H54 (cell line): ENCODE measurements at places on chromosomes 2 and 18.
A peak's percentile ranks its signal among the peaks of the same experiment; 100 is the strongest.

- peak; percentile 56 for DNase-seq
These were observed 36.5 kb downstream of the MRPL44 start for GRCh38 chr2:223993634-223994232.

DNA sequence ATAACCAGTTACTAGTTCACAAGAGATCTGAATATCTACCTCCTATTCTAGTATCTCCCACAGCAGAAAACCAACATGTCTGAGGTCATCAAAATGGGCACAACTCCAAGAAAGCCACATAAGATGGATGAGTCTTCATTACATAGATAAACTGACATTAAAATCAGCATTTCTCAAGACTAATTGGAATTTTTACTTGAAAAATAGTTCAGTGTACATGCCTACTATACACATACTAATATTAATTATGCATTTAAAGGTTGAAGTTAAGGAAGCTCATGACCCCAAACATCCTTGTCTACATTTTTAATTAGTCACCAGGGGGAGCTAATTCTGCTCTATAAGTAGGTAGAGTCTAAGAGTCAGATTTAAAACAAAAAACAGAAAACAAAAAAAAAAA, 41.9 kb downstream of the ZNF521 start:
- no peak for DNase-seq

DNA sequence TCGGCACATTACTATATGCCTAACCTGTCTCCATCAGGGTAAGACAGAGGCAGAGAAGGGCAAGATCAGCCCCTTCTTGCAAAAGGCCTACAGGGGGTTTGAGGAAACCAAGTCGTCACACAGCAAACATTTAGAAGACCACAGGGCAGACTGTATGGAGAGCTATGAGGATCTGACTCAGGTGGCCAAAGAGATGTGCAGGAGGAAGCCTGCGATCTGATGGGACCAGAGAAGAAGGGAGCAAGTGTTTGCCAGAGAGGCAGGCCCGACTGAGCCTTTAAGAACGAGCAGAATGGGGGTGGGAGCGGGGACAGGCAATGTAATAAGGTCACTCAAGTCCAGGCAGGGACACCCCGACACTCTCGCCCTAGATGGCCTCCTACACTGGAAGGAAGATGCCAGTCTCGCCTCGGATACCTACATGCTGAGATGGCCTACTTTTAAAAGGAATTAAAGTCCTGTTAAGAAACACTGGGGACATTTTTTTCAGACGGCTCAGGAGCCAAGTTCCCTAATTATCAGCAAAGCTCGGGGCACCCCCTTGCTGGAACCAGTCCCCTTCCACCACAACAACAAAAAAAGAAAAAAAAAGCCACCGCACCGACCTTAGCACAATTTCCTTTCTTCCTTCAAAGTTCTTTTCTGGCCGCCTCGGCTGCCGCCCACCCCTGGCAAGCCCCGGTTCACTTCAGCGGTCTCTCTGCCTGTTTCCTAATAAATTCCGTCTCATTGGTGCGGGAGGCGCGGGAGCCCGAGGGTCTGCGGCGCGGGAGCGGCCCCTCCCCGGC, 1.5 kb downstream of the SFXN5 start:
- no peak for DNase-seq

- no peak for DNase-seq
These were observed 132.2 kb downstream of the ANTXR1 start for GRCh38 chr2:69145204-69145603.

- no peak for DNase-seq
These were observed 1.4 kb downstream of the PPM1G start for GRCh38 chr2:27407798-27408491.

DNA sequence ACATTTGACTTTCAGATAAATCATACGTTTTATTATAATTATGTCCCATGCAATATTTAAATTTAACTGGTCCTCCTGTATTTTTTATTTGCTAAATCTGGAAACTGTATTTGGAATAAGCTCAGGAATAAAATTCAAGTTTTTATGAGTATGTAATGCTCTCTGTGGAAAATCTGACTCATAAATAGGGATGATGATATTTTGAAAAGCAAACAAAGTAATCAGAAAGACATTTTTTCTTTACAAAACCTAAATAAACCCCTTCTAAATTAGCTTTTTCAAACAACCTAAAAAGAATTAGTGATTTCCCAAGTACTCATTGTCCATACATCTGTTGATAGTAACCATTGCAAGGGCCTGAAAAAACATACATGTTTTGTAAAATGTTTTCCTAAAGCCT, 41.1 kb downstream of the ASB1 start:
- DNase-seq = no peak

DNA sequence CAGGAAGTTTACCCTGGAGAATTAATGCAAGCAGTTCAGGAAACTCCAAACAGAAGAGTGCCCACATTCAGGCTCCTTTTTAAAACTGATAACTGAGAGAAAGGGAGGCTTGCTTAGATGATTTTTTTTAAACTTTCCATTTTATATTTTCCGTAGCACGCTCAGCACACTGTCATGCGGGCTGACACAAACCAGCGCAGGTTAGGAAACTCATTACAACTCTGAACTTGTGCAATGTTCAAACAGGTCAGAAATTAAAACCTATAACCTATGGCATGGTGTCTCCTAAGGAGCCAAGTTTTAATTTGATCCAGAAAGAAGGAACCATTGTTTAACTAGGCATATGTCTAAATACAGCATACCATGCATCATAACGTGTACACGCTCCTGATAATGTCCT, 117.7 kb upstream of the SMIM21 start:
- no peak for DNase-seq

DNA sequence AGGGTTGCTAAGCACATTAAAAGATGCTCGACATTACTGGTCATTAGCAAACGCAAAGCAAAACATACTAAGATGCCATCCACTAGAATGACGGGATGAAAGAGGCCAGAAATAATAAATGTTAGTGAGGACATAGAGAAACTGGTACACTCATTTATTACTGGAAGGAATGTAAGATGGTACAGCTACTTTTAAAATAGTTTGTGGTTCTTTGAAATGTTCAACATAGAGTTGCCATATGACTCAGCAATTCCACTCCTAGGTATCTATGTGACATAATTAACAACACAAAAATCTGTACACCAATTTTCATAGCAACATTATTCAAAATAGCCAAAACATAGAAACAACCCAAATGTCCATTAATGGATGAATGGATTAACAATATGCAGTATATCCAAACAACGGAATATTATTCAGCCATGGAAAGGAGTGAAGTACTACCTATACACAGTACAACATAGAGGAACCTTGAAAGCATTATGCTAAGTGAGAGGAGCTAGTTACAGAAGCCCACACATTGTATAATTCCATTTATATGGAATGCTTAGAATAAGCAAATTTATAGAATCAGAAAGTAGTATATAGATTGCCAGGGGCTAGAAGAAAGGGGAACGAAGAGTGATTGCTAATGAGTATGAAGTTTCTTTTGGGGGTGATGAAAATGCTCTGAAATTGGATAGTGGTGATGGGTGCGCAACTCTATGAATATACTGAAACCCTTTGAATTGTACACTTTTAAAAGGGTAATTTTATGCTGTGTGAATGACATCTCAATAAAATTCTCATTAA, 61.9 kb upstream of the IL1R1 start:
- no peak for DNase-seq

DNA sequence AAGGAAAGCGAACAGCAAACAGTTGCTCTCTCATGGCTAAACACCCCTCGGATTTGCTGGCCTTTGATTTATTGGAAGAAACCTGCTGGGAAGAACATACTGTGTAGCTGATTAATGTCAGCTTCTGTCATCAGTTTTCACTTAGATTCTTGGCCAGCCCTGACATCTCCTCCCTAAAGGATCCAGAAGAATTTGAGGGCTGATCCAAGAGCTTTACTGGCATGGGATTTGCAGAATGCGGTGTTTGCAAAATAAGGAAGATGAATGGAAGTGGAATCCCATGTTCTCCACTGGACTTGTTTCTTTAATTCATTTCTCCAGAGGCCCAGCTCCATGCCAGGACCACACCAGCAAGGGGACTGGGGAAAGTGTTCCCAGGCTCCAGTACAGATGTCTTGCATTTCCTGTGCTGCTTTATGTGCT, 80.5 kb downstream of the RDH14 start:
- no peak for DNase-seq

DNA sequence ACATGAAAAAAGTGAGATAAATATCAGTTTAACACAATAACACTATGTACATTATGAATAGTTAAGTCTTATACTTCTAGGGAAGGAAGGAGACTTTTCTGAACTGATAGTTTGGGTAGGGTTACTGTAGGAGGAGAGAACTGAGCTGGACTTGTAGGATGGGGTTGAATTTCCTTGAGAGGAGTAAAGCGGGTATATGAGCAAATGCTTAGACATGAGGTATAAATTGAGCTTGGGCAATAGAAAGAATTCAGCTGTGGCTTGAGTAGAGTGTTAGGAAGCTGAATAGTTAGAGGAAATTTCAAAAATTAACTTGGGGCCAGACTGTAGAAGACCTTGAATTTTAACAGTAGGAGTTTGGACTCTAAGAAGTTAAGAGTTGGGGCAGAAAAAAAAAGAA, 45.1 kb downstream of the LCLAT1 start:
- DNase-seq = no peak

DNA sequence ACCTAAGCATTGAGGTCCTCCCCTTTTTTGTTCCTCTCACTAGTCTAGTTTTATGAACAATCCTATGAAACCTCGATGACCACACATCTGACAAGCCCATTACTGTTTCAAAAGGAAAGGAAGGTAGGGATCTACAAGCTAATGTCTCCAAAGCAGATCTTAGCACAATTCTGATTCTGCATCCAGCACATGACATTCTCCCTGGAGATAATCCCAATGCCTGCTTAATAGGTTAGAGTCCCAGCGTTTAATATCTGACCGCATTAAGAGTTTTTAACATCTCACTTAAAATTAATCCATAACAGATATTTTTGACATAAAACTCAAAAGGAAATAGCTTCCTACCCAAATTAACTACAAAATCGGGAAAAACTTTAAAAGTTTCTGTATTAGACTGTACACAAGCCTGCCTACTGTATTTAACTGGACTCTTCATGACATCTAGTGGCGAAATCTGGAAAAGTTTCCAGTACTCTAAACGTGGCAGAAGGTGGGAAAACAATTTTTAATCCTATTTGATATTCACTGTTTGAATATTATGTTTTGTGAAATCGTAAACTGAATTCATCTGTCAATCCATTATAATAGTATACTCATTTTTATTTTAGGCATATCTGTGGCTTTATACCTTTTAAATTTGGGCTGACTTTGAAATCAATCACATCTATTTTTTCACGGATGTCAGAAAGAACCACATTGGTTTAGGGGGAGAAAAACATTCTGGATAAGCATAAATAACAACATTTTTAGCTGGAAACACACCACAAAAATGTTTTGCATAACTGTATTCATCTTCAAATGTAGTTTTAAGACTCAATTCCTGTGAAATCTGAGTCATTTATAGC, 62.4 kb downstream of the TXNL1 start:
- DNase-seq = peak; percentile 29

GRCh38 chr18:61025596-61025995, 307.6 kb upstream of the CDH20 start:
- no peak for DNase-seq

DNA sequence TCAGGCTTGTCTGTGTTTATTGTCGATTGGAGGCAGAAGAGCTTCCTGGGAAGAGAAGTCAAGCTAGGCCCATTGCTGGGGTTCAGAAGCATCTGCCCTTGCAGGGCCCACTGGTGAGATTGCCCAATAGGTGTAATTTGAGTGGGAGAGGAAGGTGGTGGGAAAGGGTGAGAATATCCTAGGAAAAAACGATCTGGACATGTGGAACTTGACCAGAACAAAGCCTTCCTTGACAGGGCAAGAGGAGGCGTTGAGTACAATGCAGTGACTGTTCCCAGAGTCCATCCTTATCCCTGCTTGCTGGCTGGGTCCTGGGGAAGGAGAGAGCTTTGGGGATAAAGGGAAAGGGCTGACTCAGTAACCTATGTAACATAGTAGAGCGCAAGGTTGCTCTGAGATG, 27.1 kb downstream of the NABP1 start:
- no peak for DNase-seq

- no peak for DNase-seq
These were observed 22.0 kb upstream of the PELI1 start for GRCh38 chr2:64166212-64166611.

- DNase-seq = no peak
These were observed 87.2 kb downstream of the NRP2 start for GRCh38 chr2:205769495-205769850.

DNA sequence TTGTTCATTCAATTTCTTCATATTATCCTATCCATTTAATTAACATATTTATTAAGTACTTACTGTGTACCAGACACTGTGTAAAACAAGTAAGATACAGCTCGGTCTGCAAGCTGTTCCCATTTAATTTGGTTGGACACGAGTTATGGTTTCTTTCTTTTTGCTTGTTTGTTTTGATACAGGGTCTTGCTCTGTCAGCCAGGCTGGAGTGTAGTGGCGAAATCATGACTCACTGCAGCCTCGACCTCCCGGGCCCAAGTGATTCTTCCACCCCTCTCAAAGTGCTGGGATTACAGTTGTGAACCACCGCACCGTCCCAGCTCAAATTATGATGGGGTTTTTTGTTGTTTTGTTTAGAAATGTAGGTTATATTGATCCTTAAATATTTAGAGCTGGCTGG, 9.0 kb downstream of the CYBRD1 start:
- DNase-seq = no peak

DNA sequence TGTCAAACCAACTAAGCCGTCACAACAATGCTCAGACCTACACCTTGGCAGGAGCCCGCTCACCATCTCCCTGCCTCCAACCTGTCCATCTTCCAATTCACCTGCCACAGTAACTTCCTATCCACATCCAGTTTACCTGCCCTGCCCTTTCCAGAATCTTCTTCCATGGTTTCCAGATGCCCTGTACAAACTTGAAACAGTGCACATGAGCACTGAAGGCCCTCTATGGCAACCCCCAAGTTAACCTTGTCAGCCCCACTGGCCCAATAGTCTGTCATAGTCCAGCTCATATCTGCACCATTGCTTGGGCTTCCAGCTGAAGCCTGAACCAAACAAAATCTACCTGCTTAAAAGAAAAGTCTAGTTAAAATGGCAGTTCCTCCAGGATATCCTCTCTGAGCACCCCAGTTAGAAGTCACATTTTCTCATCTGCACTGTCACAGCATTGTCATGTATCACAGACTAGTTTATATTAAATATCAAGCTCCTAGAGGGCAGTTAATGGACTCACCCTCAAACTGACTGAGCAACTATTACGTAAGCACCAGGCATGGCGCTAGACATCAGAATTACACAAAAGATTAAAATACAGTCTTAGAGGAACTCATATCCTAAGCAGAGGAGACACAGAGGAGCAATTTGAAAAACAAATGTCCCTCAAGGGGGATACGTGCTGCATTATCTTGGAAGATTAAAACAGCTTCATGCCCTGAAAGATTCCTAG, 11.6 kb downstream of the NFE2L2 start:
- DNase-seq = no peak

DNA sequence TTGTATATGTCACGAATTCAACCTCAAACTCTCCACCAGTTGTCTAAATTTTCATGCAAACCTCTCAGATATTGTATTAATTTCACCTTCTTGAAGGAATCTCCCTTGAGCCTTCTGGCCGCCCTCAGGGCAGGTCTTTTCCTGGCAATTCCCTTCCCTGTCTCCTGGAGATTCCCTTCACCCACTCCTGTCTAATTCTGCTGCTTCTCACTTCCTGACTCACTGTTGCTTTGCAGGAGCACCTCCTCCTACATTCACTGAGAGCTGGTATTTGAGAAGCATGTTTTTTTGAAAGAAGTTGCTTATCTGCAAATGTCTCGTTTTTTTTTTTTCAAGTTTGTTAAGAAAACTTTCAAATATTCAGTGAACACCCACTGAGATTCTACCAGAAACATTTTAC, 79.9 kb upstream of the OTOS start:
- DNase-seq = no peak
